A172 (cell line): ENCODE measurements at places on chromosomes 16 and 17. TPM values are rescaled to one million over a fixed set of nuclear protein-coding genes. Genes with fewer than 3 reads are reported as not detected.

GRCh38 chr17:58332778-58333735 lies 4.5 kb upstream of the TSPOAP1 start:
- DNase-seq, result no peak

DNA sequence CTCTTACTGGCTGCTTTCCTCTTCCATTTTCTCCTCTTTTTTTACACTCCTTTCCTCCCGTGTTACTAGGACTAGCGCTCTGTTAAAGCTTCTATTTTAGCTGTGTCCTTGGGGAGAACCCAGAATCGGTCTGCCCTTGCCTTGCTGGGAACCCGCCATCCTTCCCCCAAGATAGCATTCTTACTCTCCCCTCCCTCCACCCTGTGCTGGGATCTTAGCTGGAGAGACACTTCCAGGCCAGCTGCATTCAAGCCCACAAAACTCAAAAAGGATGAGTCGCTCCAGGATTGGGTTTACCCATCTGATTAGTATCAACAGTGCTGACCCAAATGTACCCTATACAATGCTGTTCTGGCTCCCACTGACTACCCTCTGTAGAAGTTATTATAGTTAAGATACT lies 200.5 kb upstream of the ASIC2 start:
- no peak for DNase-seq

DNA sequence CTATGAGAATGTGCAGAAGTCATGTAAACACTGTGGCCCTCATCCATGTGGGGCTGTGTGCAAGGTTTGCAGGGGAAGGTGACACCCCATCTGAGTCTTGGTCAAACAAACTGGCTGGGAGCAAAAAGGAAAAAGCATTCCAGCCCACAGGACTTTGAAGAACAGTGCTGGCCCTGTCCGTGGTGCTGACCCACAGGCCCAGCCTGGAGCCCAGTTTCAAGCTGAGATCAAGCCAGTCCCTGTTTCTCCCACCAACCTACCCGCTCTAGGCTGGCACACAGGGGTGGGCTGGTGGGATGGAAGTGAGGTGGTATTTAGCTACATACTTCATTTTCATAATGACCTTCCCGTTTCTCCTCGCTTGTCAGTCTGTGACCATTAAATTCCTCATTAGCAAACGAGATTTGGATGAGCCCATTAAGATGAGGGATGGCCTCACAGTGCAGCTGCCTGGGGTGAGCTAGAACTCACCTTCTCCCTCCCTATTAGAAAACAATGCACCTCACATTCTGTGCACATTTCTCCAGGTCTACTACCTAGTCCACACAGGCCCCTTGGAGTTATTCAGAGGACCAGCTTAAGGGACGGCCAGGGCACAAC lies 12.6 kb upstream of the RPL38 start:
- DNase-seq, result no peak

VPS9D1 gene
- total RNA-seq, result 12.0 and 14.2 TPM in 2 replicates
